ENCODE measurements at places on chromosomes 5 and 9.

GRCh38 chr5:35319333-35320002 is 89.2 kb upstream of the PRLR start:
- DNase-seq = no peak

- no peak for DNase-seq
These were observed 363.9 kb downstream of the KDM4C start for GRCh38 chr9:7121664-7122063.

GRCh38 chr5:178569485-178569884 is 20.7 kb downstream of the COL23A1 start:
- no peak for DNase-seq

GRCh38 chr5:72301557-72301956 is 18.5 kb downstream of the MRPS27 start:
- no peak for DNase-seq

GRCh38 chr9:112970939-112971338 is 41.1 kb downstream of the ZNF883 start:
- DNase-seq = no peak

DNA sequence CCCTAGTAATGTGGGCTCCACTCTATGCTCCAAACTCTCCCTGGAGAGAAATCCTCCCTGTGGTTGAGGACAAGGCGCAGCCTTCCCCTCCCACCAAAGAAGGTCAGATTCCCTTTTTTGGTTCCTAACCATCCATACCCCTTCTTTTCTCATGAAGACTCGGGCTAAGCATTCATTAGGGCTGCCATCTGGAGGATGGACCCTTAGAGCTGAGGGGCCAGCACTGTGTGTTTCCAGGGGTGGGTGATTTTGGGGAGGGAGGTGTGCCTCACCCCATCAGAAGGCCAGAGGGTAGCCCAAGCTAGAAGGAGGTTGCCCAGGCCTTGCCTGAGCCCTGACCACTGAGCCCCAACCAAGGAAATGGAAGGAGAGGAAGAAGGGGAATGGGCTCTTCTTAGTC is 36.8 kb downstream of the TGFBI start:
- DNase-seq = no peak

- no peak for DNase-seq
These were observed 46.5 kb downstream of the SLC44A1 start for GRCh38 chr9:105290954-105291353.

- DNase-seq = no peak
These were observed 19.7 kb upstream of the PCDHAC2 start for GRCh38 chr5:140946578-140946977.

DNA sequence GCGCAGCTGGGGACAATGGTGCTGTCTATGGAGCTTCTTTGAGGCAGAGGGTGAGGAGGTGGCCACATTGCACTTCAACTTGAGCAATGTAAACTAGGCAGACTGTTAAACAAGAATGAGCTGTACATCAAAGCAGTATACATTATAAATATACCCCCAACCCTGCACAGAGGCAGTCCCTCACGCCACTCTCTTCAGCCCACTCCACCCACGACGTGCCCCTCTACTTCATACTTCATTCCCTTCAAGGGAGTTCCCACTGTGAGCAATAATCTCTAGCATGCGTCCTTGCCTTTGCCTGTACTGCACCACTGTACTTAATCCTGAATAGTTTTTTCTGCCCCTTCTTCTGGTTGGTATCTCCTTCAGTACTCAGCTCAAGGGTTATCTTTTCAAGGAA is 14.4 kb downstream of the TRPM3 start:
- no peak for DNase-seq

- no peak for DNase-seq
These were observed 324.2 kb upstream of the NUDT12 start for GRCh38 chr5:103886826-103887225.

GRCh38 chr9:94280409-94280989 is 21.4 kb downstream of the ZNF169 start:
- DNase-seq = no peak

- DNase-seq = no peak
These were observed 76.4 kb upstream of the RARS1 start for GRCh38 chr5:168409591-168410458.

- DNase-seq = peak; percentile 67
These were observed 552 bp downstream of the TMEM141 start for GRCh38 chr9:136791516-136792276.

- no peak for DNase-seq
These were observed 118.5 kb downstream of the NRG2 start for GRCh38 chr5:139924294-139925215.

DNA sequence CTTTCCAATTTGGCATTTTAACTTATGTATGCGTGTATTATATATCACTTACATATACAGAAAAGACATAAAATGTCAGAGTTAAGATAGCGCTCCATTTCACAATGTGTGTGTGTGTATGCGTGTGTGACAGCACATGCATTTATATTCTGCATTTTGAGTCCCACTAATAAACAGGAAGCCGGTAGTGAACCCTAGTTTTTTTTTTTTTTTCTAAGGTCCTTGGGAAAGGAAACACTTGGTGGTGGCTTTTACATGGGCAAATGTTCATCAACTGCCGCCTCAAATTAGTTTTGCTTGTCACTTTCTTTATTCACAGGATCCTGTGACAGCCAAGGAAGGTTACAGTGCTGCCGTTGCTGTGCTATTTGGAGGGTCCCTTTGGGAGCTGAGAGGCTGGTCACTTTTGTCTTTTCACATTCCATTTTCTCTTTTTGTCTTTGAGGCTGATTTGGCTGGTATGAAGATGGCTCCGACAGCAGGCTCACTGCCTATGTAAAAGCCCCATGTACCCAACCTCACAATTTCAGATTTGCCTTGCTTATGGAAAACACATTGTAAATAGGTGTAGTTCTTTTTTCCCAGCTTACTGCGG is 298.9 kb downstream of the CSNK1G3 start:
- no peak for DNase-seq

- DNase-seq = no peak
These were observed 438.7 kb downstream of the NTRK2 start for GRCh38 chr9:85108229-85108628.

GRCh38 chr9:112166176-112167140 is 8.6 kb downstream of the SUSD1 start:
- DNase-seq = no peak

DNA sequence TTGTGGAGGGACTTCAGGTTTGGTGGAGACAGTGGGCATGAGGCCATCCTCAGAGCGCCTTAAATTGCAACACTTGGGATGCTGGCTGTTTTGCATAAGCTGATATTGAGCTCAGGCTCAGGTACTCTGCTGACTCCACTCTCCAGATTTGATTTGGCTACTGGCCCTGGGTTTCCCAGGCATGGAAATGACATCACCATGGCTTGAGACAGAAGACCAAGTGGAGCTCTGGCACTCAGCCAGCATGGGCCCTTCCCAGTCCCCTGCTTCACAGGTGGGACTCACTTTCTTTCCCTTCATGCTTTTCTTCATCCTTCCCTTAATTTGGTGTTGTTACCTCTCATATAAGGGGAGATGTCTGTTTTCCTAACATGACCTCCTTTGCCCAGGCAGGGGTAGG is 72.0 kb upstream of the IL12B start:
- no peak for DNase-seq

DNA sequence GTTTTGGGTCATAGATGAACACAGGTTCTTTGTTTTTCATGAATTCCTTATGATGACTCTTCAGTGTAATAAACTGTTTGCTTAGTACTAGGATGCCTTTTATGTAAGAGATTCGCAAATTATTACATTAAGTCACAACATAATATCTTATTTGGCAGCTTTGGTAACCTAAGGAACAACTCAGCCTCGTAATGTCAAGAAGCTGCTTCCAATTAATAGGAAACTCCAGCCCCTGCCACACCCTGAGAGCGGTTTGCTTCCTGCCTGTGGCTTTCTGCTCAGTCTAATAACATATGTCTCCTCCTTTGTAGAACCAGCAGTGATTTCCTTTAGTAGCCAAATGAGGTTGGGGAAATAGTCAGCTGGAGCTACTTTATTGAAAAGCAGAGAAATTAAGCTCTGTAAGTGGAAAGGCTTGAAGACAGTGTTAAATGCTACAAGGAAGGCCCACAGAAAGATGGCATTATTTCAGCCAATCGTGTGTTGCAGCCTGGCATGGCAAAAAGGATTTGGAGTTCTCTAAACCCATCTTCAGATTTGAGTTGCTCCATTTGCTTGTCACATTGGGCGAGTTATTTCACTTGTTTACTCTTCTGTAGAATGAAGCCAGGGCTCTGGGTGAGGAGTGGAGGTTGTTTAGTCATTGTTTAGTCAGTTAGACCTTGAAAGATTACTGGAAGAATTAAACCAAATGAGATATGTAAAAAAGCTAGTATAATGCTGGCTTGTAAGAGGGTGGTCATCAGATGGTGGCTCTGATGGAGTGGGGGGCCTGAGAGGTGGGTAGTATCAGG is 54.1 kb downstream of the MTAP start:
- no peak for DNase-seq

- no peak for DNase-seq
These were observed 84.5 kb downstream of the UBAP2 start for GRCh38 chr9:33964086-33964768.

DNA sequence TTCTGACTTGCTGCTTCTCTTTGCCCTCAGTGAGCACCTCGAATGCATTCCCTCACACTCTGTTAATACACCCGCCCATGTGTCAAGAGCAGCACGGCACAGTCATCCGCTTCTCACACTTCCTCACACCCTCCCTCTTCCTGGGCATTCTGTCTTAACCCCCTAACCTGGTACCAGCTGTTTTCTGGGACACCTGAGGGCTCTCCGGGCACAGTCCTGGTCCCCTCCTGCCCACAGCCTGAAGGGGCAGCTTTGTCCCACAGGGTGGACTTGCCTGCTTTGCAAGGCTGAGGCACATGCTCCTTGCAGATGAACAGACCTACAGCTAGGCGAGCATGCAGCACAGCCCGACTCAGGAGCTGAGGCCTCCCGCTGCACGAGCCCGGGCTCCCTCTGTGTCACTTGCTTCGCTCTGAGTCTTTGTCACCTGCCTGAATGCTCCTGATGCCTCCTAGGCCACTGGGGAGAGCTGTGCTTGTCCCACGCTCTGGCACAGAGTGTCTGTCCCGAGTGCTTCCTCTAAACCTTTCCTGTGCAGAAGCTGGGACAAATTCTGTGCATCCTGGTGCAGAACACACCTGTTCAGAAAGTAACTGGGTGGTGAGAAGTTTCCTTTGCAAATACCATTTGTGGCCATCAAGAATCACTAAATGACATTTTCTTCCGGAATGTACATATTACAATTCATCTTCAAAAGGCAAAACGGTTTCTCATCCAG is 47.8 kb downstream of the AHRR start:
- DNase-seq = no peak

DNA sequence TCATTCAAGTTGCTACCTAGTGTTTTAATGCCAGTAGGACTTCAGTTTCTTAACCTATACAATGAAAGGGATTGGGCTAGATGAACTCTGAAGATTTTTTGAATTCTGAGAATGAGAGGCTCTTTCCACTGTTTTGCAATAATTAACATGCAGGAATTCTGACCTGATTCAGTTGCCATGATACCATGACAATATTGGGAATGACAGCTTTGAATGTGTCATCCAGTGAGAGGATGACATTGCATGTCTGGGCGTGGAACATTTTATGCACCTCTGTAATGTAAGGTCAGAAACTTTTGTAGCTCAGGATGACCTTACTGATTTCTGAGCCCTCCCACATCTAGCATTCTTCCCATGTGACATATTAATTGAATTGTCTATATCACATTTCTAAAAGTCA is 30.6 kb upstream of the SPINK5 start:
- no peak for DNase-seq

DNA sequence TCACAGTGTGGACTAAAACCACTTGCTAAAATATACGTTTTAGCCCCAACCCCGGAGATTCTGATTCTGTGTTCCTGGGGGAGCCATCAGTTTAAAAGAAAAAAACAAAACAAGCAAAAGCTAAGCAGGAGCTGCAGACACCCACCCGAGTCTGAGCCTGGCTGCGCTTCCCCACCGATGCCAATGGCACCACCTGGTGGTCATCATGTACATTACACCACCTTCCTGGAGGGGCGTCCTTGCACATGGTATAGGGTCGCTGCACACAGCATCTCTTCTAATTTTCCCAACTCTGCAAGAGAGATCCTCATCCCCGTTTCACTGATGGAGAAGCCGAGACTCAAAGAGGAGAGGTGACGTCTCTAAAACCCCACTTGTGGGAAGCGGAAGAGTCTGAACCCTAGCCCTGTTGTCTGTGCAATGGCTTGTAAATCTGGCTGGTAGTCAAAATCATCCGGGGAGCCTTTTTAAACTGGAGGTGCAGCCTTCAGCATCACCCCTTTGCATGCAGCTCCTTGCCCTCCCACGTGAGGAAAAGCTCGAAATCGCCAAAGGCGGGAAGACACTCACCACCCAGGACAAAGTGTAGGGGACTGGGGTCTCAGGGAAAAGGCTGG is 23.1 kb upstream of the CNOT6 start:
- peak; percentile 56 for DNase-seq

DNA sequence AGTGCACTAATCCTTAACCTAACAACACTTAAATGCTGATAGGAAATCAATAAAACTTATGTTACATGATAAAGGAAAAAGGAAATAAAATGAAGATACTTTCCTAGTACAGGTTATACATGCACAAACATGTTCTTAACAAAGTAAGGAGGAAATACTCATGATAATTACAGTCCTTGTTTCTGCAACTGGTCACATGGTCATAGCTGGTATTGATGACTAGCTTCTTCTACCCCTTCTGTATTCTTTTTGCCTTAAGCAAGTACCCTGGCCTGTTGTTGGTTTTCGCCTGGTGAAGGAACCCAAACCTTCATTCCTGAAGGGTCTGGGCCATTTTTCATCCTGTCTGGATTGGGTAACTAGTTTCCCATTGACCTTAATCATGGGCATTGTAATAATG is 93.7 kb upstream of the FBN2 start:
- no peak for DNase-seq

GRCh38 chr9:22425551-22425950 is 21.1 kb upstream of the DMRTA1 start:
- DNase-seq = no peak

Measured in activated CD8-positive, alpha-beta memory T cell treated with anti-CD3 and anti-CD28 coated beads, Interleukin-2, amount 50 U/mL, for 4 hours (primary cell).